ENCODE measurements at places on chromosomes 3 and 15.

GRCh38 chr15:49035825-49036224 is 10.4 kb downstream of the SECISBP2L start:
- H3K27ac ChIP-seq: no peak overlapping the region
- peaks cover 10% of the 10 kb centered on the region for H3K36me3 ChIP-seq
- no peaks in the 10 kb centered on the region for H3K27me3 ChIP-seq
- no peak overlapping the region for H3K4me3 ChIP-seq
- DNase-seq: no peak

GRCh38 chr15:70758790-70759462 is 4.4 kb downstream of the UACA start:
- H3K27ac ChIP-seq: no peak overlapping the region
- H3K4me3 ChIP-seq: no peak overlapping the region
- H3K27me3 ChIP-seq: peaks cover 2% of the 10 kb centered on the region
- no peak for DNase-seq
- H3K4me1 ChIP-seq: no peaks in the 10 kb centered on the region

- no peaks in the 10 kb centered on the region for H3K36me3 ChIP-seq
- no peak overlapping the region for H3K4me3 ChIP-seq
- DNase-seq: no peak
- no peaks in the 10 kb centered on the region for H3K27me3 ChIP-seq
These were observed 19.1 kb downstream of the ST6GAL1 start for GRCh38 chr3:186949281-186949982.

DNA sequence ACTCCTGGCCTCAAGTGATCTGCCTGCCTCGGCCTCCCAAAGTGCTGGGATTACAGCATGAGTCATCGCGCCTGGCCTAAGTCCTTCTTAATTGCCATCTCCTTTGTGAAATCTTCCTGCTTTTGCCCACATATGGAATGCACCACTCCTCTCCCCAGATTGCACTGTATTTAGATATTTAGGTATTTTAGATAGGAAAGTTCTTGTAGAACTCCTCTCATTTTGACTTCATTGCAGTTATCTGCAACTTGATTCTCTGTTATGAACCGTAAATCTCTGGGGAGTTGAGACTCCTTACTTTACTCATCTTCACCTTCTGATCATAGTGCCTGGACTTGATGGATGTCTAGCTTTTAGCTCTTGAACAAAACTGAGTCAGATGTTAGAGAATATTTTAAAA is 150.7 kb downstream of the AKAP13 start:
- peaks cover 21% of the 10 kb centered on the region for H3K4me1 ChIP-seq
- no peaks in the 10 kb centered on the region for H3K27me3 ChIP-seq
- no peak overlapping the region for H3K4me3 ChIP-seq
- no peak overlapping the region for H3K27ac ChIP-seq
- DNase-seq: no peak

DNA sequence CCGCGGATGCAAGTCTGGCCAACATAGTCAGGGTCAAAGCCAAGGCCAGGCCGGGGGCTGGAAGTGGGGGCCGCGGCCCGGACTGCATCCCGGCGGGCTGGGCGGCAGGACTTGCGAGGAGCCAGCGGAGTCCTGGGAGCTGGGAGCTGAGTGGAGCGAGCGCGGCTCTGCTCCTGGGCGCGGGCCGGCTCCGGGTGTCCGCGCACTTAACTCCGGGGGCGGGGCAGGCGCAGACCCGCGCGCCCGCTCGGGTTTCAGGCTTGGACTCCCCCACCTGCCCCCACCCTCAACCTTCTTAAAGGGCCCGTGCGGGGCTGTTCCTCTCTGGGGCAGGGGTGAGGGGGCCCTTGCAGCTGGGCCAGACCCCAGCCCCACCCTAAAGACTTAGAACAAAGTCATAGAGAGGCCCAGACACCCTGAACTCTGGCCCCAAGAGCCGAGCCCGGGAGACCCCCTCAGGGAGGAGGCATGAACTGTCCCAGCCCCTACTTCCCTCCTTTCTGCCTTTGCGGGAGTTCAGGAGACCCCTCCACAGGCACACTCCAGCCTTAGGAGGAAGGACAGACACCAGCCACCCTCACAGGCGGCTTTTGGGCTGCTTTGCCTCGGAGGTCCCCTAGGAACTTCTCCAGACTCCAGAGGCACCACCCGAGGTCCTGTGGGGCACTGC is at the start of gene CSPG4:
TSS of gene CSPG4 (minus strand) at position 181 of the 670 bp plus-strand sequence. CDS start at position 88, 93 bp downstream.
- no peaks in the 10 kb centered on the region for H3K36me3 ChIP-seq
- H3K4me1 ChIP-seq: no peaks in the 10 kb centered on the region
- no peak within 1 kb of the TSS for H3K4me3 ChIP-seq

DNA sequence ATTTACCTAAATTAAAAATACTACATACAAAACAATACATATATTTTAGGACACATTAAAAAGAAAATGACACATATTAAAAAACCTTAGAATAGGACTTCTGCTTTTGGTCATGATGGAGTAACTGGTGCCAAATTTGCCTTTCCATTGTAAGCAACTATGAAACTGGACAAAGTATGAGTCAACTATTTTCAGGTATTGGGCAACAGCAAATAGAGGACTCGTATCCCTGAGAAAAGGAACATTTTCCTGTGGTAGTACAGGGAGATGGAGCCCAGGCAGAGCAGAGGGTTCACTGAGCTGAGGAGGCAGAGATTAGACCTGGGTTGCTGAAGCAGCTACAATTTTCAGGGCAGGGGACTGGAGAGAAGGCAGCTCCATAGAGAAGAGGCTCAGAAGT is 14.7 kb downstream of the CCR1 start:
- no peak overlapping the region for H3K27ac ChIP-seq
- DNase-seq: no peak
- no peak overlapping the region for H3K4me3 ChIP-seq
- no peaks in the 10 kb centered on the region for H3K36me3 ChIP-seq

DNA sequence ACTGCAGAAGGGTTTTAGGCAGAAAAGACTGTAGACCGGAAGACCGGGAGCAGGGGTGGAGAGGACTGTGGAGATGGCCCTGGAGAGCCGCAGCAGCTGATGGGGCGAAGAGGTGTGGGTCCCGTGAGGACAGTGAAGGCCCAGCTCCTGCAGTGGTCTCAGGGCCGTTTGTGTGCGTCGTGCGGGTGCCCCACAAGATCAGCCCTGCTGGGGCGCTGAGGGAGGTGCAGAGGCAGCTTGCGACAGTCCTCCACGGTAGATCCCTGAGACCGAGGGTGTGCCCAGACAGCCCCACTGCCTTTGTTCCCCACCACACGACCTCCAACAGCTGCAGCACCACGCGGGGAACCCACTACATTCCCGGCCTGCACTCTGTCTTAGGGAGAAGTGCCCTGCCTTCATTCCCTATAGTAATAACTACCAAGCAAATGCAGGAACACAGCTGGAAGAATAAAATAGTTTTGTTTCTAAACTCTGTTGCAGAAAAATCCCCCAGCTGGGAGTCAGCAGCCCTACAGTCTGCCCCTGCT is 19.0 kb upstream of the CRABP1 start:
- no peaks in the 10 kb centered on the region for H3K36me3 ChIP-seq
- no peak overlapping the region for H3K27ac ChIP-seq
- H3K27me3 ChIP-seq: no peaks in the 10 kb centered on the region
- no peaks in the 10 kb centered on the region for H3K4me1 ChIP-seq
- DNase-seq: no peak

GRCh38 chr15:68789091-68789490 is 31.6 kb downstream of the ANP32A start:
- no peak overlapping the region for H3K4me3 ChIP-seq
- peaks cover 35% of the 10 kb centered on the region for H3K4me1 ChIP-seq
- H3K36me3 ChIP-seq: peaks cover 9% of the 10 kb centered on the region
- DNase-seq: no peak
- no peaks in the 10 kb centered on the region for H3K27me3 ChIP-seq
- H3K27ac ChIP-seq: no peak overlapping the region

- no peaks in the 10 kb centered on the region for H3K27me3 ChIP-seq
- DNase-seq: no peak
- no peaks in the 10 kb centered on the region for H3K36me3 ChIP-seq
- H3K27ac ChIP-seq: no peak overlapping the region
- H3K4me3 ChIP-seq: no peak overlapping the region
These were observed 535.6 kb upstream of the ALCAM start for GRCh38 chr3:104831071-104831470.

DNA sequence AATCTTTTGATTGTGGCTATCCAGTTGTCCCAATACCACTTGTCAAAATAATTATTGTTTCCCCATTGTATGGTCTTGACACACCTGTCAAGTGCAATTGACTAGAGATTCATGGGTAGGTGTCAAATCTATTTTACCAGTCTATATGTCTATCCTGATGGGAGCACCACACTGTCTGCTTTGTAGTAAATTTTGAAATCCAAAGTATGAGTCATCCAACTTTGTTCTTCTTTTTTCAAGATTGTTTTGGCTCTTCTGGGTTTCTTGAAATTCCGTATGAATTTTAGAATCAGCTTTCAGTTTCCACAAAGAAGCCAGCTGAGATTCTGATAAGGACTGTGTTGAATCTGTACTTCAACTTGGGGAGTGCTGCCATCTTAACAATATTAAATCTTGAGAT is 71.9 kb downstream of the CSNK1G1 start:
- no peaks in the 10 kb centered on the region for H3K27me3 ChIP-seq
- H3K36me3 ChIP-seq: no peaks in the 10 kb centered on the region
- H3K4me3 ChIP-seq: no peak overlapping the region
- DNase-seq: no peak
- H3K4me1 ChIP-seq: no peaks in the 10 kb centered on the region

DNA sequence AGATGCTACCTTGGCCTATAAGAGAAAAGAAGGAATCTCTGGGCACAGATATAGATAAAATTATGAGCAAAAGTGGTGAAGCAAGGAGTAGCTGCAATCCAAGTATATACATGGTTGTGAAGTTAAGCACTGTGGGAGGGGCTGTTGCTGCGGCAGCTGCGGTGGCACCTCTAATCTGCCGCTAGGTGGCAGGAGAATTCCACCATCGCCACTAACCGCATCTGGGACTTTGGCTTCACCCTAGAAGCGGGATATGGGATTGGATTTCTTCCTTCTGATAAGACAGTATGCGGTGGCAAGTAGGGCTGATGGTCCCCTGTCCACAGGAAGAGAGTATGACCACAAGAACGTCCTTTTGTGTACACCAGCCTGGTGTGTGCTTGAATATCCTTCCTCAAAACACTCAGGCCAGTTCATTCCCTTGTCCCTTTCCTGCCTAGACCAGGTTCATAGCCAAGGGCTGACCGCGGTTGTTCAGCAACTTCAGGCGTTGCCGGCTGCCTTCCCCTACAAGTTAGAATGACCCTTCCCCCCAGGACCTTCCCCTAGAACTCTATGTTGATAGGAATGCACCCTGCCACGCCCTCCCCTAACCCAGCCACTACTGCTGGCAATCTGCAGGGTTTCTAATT is 5.1 kb downstream of the MAGEL2 start:
- peak; percentile 64 for DNase-seq
- H3K27me3 ChIP-seq: no peaks in the 10 kb centered on the region
- no peaks in the 10 kb centered on the region for H3K4me1 ChIP-seq
- H3K27ac ChIP-seq: no peak overlapping the region

GRCh38 chr3:23709987-23710386 is 95.8 kb upstream of the UBE2E1 start:
- H3K27me3 ChIP-seq: no peaks in the 10 kb centered on the region
- no peak overlapping the region for H3K27ac ChIP-seq
- DNase-seq: no peak
- peaks cover 26% of the 10 kb centered on the region for H3K4me1 ChIP-seq
- no peaks in the 10 kb centered on the region for H3K36me3 ChIP-seq

DNA sequence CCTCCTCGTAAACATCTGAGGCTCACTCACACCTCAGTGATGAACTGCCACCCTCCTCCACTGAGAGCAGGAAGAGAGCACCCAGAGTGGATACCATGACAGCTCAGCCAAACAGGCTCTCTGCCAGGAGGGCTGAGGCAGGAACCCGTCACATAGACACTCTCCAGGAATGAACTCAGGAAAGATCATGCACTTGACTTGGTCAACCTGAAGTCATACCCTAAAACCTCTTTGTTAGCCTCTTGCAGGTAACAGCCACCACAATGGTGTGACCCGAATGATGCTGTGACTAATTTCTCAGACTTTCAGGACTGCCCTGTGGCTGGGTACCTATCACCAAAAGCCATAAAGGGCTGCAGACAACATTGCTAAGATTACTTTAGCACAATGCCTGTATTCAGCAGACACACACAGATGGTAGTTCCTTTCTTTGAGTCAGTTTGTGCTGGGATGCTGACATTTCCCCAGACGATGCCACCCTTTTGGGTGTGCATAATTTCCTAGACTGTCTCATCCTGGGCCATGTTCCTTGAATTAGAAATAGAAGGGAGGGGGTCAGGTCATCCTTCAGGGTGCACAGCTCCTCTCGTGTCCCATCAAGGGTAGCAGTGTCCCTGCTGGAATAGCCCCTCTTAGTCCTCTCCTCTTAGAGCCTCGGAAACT is 30.3 kb downstream of the CX3CR1 start:
- H3K4me1 ChIP-seq: peaks cover 10% of the 10 kb centered on the region
- H3K4me3 ChIP-seq: no peak overlapping the region
- H3K27ac ChIP-seq: no peak overlapping the region
- no peaks in the 10 kb centered on the region for H3K27me3 ChIP-seq
- no peak for DNase-seq
- no peaks in the 10 kb centered on the region for H3K36me3 ChIP-seq

DNA sequence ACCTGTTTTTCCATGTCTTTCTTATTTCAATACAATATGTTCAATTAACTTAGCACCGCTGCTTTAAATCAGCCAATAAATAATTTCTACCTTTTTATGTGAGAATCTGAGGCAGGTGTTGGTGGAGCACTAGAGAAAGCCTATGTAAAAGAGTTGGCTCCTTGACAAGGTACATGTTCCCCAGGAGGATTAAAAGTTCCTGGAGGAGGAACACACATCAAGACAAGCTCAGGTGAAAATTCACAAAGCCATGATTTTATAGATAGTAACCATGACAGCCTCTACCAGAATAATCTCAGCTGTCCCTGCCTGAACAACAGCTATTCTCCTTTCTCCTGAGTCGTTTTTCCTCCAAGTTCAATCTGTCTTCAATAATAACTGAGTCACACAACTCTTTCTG is 3.4 kb upstream of the ZBED2 start:
- no peaks in the 10 kb centered on the region for H3K4me1 ChIP-seq
- no peaks in the 10 kb centered on the region for H3K36me3 ChIP-seq
- DNase-seq: no peak
- H3K4me3 ChIP-seq: no peak overlapping the region
- no peak overlapping the region for H3K27ac ChIP-seq

DNA sequence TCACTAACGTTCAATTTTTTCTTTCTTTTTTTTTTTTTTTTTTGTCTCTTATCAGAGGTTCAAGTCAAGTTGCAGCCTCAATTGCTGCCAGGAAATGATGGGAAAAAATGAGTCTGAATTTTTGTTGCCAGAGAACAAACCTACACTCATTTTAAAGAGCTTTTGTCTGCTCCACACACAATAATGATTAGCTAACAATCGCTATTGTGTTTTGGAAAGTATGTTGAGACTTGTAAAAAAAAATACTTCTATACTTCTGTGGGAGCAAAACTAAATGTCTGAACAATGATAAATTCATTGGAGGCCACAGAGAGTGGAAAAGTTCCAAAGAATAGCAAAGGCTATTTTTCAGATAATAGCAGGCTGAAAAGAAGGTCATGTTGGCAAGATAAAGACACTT is 176.3 kb upstream of the LMCD1 start:
- H3K36me3 ChIP-seq: no peaks in the 10 kb centered on the region
- H3K4me3 ChIP-seq: no peak overlapping the region
- no peak overlapping the region for H3K27ac ChIP-seq
- H3K4me1 ChIP-seq: no peaks in the 10 kb centered on the region
- no peaks in the 10 kb centered on the region for H3K27me3 ChIP-seq
